ENCODE measurements at places on chromosomes 3 and 15.

DNA sequence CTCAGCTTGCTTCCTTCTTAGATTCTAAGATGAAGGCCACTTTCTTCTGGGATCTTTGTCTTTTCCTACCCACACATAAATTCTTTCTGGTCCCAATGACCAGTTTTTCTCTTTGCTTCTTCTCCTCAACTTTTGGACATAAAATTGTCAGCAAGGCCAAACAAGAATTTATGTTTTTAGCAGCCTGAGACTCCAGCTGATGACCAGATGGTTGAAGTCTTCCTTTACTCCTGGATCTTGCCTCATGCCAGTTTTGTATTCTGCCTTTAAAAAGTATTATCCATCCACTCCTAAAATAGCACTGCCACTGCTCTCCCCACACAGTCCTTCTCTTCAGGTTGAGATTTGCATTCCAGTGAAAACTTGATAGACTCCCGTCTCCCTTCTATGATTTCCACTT is 236.0 kb downstream of the VPS13C start:
- DNase-seq: no peak

DNA sequence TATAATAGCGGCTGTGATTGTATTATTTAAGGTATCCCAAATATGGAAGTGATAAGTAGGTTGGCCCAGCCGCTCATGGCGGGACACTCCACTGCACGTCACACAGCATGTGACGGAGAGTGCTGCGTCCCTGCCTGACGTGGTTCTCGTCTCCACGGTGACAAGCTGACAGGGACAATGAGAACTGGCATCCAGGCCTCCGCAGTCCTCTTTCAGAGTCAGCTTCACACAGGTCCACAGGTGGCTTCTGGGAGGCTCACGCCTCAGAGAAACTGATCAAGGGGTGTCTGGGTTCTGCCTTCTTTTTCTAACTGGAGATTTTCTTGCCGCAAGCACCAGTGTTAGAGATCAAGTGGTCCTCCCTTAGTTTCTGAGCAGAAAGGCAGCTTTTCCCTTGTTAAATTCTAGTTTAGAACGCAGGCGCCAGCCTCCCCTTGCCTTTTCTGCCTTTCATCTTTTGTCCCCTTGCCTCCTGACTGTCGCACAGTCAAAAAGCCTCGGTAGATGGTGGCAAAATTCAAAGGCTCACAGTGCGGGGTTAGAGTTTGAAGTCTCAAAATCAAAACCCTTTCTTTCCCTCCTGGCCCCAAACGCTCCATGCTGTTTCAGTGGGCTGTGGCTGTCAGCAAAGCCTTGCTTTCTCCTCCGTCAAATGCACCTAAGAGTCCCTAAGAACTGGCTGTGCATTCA is 120.9 kb downstream of the ATP10A start:
- DNase-seq: no peak

- DNase-seq: no peak
Measured at GRCh38 chr3:57078344-57078634, 17.8 kb downstream of the SPATA12 start.

GRCh38 chr3:25849091-25849490 is 59.2 kb downstream of the OXSM start:
- DNase-seq: no peak

DNA sequence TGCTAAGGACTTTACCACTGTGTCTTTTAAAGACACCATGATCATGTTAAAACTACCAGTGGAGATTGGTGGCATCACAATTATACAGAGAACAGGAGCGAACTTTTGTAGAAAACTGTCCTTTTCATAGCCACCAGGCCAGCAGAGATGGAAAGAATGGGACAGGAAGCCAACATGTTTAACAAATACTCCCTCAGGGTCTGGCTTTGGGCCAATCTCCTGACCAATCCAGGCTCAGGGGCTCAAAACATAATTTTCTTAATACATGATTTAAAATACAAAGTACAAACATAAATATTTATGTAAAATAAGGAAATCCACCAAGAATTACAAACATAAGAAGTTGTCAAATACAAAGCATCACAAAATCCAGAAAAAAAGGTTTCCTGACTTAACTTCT is 266.0 kb downstream of the VPS13C start:
- DNase-seq: no peak

- no peak for DNase-seq
Measured at GRCh38 chr3:66451766-66452165, 49.1 kb downstream of the LRIG1 start.

DNA sequence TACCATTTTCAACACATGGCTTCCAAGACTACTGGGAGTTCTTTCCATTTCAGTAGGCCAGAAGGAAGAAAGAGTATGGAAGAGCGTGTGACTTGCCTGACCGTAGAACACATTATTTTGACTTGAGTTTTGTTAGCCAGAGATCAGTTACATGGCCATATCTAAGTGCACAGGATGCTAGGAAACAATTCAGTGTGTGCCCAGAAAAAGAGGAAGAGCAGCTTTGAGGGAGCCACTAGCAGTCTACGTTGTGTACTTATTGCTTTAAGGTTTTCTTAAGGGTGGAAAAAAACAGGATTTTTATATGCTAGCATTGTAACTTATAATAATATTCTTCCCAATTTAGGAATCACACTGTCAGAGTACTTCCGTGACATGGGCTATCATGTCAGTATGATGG is 44.1 kb upstream of the GRAMD1C start:
- no peak for DNase-seq

GRCh38 chr3:149316437-149316836 is 17.0 kb downstream of the TM4SF18 start:
- DNase-seq: no peak

DNA sequence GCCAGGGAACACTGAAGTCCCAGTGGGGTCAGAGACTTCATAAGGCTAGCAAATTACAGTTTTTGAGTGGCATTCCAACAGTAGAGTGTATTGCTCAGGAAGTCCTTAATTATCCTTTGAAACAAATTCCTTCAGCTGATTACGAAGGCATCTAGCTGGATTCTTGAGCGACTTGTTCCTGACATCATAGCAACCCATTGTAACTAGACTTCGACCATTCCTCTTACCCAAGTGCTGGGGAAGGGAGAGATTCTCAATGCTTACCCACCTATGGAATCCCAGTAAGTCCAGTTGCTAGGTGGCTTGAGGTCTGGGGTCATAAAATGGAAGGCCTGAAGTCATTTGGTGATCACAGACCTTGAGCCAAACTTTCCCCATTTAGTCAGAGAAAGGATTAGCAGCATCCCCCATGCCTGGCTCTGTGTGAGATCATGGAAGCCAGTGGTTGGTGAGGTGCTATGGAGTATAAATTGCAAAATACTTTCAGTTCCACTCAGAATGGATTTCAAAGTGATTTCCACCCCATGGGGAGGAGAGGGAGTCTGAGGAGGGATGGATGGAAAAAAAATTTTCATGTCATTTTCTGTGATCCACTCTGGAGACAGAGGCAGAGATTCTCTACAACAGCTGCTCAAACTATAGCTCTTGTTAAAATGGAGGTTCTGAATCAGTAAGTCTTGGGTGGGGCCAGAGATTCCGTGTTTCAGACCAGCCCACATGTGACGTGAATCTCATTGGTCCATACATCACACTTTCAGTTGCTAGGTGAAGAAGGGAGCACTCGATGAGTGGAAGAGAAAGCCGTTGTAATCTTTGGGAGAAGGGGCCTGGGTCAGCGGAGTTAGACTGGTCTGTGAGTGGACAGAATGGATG is 45.7 kb downstream of the CD86 start:
- peak; percentile 79 for DNase-seq

DNA sequence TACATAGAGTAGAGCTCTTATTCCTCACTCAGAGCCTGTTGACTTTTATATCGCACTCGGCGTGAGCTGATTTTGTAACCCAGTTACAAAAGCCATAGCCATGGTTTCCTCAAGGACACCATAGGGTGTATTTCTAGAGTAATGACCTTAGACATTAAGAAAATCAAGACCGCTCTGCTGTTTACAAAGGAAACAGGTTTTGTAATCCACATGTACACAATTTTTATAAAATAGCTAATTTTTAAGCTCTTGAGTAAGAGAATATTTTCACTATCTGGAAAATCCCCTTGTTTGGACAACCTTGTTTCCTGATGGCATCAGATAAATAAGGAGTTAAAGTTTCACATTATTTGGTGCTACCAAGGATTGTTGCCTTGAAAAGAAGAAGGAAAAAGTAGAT is 104.7 kb downstream of the PGPEP1L start:
- DNase-seq: no peak

GRCh38 chr15:61411902-61412510 is 182.9 kb upstream of the RORA start:
- no peak for DNase-seq

DNA sequence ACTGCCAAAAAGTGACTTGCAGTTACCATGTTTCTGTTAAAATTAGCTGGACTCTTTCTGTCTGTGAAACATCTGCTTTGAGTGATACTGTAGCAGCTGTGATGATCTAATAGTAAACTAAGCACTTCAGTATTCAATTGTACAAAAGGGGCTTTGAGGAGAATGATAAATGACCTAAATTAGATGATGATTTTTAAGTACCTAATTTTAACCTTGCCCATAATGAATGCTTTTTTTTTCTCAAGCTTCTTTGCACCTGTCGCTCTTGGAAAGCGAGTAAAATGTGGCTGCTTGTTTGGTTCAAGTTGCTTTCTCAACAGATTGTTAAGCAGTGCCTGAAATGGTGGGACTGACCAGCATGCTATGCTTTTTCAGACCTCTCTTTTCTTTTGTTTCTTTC is 752.3 kb downstream of the EPHA3 start:
- no peak for DNase-seq

- no peak for DNase-seq
Measured at GRCh38 chr3:156790156-156790555, 36.0 kb upstream of the LEKR1 start.

DNA sequence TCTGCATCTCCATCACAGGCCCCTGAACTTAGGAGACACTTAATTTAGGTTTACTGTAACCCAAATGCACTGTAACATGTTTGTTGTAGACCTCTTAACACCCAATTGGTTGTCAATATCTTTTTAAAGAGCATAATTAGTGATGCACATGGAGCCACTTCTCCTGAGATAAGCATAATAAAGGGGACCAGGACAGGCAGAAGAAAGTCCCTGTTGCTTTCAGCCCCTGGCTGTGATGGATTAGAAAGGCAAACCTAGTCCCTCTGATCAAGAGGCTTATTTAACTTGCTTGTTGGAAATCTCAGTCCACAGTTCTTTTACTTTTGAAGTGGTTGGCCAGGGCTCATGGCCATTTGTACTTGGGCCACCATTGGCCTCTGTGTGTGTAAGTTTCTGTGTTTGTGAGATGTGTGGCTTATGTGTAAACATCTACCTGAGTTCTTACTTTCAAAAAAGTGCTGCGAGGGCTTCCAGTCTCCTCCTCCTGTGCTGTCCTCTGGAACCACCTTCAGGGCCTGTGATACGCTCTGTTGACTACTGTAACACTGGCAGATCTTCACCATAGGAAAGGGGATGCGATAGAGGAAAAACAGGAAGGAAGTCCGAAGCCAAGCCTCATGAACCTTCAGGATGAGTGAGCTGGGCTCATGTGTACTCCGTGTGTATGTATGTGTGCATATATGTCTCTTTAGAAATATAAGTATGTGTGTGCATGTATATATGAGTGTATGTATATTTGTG is 136.2 kb downstream of the EPHB1 start:
- DNase-seq: no peak

DNA sequence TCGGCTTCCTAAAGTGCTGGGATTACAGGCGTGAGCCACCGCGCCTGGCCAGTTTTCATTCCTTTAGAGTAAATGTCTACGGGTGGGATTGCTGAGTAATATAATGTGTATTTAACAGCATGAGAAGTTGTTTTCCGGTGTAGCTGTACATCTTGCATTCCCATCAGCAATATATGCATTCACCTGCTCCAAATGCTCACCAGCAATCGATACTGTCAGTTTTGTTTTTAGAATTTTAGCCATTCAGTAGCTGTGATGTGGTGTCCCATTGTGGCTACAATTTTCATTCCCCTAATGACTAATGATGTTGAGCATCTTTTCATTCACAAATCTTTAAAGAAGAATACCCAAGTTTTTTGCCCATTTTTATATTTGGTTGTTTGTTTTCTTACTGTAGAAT is 134.8 kb upstream of the RGMA start:
- no peak for DNase-seq

DNA sequence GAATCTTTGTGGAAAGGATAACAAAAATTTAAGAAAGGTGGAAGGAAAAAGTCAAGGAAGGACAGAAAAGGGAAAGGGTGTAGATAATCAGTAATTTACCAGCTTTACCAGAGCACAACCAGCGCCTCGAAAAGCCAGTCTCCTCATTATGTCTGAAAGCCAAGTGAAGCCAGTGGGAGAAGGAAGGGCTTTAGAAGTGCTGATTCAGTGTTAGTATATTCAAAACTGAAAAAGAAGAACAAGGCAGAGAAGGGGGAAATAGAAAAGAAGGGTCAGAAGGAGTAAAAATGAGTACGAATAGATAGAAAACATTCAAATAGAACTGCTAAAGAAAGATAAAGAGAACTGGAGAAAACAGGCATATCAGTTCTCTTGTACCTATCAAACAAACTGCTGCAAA is 4.1 kb downstream of the PBRM1 start:
- DNase-seq: no peak

GRCh38 chr3:43073836-43074220 is 32.1 kb downstream of the POMGNT2 start:
- DNase-seq: no peak

GRCh38 chr3:100210772-100211135 is 50.0 kb upstream of the TBC1D23 start:
- DNase-seq: no peak

DNA sequence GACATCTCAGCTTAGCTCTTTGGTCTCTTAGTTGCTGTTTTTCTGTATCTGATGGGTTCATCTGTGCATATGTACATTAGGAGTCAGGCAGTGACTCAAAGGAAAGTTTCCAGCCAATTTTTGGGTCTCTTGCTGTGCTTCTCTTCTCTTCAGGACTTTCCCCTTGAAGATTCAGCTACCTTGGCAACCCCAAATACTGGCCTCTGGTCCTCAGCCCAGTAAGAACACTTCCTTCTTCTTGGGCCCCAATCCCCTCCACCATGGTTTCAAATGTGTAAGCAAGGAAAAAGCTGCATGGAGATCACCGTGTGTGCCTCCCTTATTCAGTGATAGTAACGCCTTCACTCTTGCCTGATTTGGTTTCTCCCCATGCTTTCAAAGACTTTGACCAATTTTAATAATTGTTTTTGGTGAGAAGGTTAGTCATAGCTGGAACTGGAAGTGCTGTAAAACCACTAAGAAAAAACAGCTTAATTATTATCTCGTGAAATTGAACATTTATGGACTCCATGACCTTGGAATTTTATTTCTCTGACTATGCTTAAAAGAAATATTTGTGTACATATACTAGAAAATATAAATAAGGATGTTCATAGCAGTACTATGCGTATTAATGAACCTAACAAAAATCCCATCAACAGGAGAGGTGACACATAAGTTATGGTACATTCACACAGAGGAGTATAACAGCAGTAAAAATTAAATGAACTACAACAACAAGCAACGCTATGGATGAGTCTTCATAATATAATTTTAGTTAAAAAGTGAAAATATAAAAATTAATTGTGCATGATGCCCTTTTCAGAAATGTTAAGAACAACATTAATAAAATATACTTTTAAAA is 125.3 kb upstream of the BCL6 start:
- DNase-seq: no peak

GRCh38 chr15:90839187-90840071 is 29.0 kb upstream of the FURIN start:
- DNase-seq: peak; percentile 53

All from GM12864 (cell line).